ENCODE measurements at places on chromosomes 1 and 21. TPM values are rescaled to one million over a fixed set of nuclear protein-coding genes. Genes with fewer than 3 reads are reported as not detected.

The NRDC gene
- polyA plus RNA-seq, result 99.5 TPM

The GBP1 gene
- polyA plus RNA-seq, result 8.4 TPM

The CNKSR1 gene
- 8.8 TPM for polyA plus RNA-seq

DNA sequence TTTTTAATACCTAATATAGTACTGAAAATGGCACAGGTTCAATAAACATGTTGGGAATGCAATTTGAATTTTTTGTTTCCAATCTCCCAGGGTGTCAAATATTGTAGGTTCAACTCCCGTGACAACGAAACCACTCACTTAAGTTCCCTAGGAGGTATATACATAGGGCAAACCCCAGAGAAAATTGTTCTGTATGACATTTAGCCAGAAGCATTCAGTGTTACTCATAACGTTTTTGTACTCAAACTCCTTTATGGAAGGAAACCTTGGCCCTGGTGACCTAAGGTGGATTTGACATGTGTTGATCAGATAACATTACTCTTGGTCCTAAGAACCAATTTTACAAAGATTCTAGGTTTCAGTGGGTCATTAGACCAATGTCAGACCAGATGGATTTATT lies 110.6 kb downstream of the USP25 start:
- H3K4me1 ChIP-seq, result no peaks in the 10 kb centered on the region
- no peaks in the 10 kb centered on the region for H3K27me3 ChIP-seq
- DNase-seq, result no peak
- no peak overlapping the region for H3K27ac ChIP-seq

DNA sequence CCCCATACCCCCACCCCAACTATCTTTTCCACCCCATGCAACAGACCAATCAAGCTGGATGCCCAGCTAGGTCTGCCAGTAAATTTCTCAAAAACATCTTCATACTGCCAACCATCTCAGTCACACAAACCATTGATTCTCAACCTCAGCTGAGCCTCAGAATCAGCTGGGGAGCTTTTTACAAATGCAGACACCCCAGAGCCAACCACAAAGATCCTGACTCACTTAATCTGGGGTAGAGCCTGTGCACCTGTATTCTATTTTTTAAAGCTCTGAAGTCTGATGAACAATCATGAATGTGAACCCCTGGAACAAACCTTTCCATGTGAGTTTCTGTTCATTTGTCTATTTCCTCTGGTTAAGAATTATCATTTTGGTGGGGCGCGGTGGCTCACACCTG lies 66.0 kb downstream of the ZNF281 start:
- H3K4me3 ChIP-seq, result no peak overlapping the region
- no peaks in the 10 kb centered on the region for H3K27me3 ChIP-seq
- DNase-seq, result no peak
- H3K4me1 ChIP-seq, result no peaks in the 10 kb centered on the region
- no peaks in the 10 kb centered on the region for H3K36me3 ChIP-seq
